DMS153 (cell line): ENCODE measurements at places on chromosomes 13 and 19.

DNA sequence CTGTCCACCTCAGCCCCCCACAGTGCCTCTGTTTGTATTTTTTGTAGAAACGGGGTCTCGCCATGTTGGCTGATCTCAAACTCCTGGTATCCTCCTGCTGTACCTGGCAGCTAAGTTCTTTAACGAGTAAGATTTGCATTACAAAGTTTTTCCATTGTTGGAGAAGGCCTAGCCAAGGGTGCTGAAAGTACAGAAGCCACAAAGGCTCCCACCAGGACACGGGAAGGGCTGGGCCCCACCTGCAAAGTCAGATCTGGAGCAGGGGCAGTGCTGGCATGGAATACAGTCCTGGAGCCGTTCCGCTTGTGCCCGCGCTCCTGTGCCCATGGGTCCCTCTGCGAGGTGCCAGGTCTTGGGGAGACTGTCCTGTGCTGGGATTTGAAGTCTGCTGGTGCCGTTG lies 12.1 kb downstream of the FZR1 start:
- DNase-seq: no peak

DNA sequence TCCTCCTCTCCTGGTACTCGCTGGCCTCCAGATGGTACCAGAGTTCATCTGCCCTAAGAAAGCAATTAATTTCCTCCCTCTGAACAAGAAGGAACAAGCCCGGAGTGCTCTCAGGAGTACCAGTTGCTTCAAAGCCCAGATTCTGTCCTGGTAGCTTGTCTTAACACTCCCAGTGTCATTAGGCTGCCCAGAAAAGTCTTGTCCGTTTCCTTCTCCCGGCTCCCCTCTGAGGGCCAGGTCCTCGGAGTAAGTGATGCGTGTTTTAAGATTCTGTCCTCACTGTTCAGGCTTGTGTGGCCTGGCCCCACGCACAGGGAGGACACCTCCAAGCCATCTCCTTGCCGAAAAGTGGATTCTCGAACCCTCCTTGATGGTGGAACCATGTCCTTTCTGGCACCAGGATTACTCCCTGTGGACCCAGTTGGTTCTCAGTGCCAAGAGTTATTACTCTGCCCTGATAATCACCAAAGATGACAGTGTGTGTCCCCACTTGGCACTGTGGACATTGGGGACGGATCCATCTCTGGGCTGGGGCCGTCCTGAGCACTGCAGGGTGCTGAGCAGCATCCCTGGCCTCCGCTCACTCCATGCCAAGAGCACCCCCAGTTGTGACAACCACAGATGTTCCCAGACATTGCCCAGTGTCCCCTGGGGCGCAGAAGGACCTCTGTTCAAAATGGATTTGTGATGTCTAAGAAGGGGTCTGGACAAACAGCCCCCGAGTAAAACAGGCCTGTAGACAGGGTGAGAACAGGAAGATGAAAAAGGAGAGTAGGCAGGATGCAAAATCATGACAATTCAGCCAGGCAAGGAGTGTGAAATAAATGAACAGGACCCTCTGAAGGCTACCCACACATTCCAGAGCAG lies 52.4 kb downstream of the RFX2 start:
- DNase-seq: no peak

DNA sequence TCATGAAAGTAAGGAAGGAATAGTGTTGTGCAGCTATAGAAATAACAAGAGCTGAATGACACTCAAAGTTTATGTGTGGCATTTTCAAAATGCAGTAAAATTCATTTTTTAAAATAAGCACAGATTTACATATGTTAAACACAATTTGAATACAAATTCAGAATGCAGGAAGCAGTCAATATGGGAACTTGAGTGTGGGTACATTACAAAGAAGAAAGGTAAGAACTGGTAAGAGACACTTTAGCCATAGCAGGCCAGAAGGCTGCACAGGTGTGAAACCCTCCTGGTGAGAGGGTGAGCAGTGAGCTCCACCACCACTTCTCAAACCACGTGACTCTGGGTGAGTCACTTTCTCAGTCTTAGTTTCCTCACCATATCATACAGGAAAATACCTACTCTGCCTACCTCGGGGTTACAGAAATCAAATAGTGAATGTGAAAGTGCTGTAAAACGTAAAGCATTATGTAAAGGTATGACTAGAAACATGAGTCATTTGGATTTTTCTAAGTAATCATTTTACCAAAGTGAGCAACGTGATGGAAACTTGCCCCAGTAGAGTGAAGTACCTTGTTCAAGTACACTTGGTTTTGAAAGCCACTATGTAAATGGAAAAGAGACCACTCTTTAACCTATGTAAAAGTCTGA lies 40.5 kb downstream of the USP12 start:
- DNase-seq: no peak

- DNase-seq: no peak
These were observed 81.6 kb downstream of the ESD start for GRCh38 chr13:46715363-46715762.

DNA sequence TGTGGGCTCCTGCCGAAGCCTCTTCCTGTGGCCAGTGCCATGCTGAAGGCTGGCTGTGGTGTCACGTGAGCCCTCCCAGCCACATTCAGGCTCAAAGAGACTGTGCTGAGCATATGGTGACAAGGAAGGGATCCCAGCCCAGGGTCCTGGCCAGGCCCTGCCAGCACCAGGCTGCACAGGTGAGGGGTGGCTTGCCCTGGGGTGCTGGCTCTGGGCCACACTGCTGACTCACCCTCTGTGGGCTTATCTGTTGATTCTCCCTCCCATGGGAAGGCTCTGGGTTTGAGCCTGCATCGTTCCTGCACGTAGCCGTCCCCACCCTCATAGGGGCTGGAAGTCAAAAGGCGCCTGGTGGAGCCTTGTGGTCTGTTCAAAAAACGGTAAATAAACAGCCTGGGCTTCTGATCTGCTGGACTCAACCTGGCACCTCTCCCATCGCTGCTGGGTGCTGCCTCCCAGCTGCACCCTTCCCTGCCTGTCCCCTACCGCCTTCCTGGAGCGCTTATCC lies 31.1 kb downstream of the DNM2 start:
- peak; percentile 97 for DNase-seq

- DNase-seq: no peak
These were observed 112.2 kb downstream of the FGF14 start for GRCh38 chr13:102289606-102290005.

- DNase-seq: no peak
These were observed 150.3 kb downstream of the IER2 start for GRCh38 chr19:13300421-13301030.

DNA sequence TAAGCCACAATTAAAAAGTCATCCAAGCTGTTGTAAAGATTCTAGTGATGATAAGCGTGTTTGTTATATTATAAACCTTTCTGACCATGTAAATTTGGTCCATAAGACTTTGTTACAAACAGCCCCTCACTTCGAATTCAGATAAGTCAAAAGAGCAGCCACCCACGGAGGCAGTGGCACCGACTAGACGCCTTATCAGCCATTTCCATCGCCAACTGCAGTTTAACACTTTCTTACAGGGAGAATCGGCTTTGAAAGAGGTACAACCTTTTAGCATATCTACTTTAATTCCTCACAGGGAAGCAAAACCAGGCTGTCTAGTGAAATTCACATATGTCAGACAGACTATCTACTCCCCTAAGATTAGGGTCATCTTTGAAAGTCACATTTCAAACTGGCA lies 47.5 kb downstream of the SOX21 start:
- no peak for DNase-seq

GRCh38 chr13:24682353-24682752 lies 2.1 kb downstream of the ATP12A start:
- DNase-seq: no peak

- no peak for DNase-seq
These were observed 852.7 kb upstream of the KLHL1 start for GRCh38 chr13:70960841-70961443.

GRCh38 chr19:46374536-46375475 lies 27.9 kb downstream of the PPP5C start:
- DNase-seq: no peak

DNA sequence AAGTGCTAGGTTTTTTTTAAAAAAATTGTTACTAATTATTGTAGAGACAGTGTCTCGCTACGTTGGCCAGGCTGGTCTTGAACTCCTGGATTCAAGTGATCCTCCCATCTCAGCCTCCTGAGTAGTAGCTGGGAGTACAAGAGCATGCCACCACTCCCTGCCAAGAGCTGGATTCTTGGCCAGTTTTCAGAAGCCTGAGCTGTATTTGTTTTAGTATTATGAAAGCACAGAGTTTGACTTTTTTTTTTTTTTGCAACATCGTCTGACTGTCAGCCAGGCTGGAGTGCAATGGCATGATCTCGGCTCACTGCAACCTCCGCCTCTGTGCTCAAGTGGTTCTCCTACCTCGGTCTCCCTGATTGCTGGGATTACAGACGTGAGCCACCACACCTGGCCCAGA lies 7.0 kb downstream of the ARMC6 start:
- DNase-seq: no peak

DNA sequence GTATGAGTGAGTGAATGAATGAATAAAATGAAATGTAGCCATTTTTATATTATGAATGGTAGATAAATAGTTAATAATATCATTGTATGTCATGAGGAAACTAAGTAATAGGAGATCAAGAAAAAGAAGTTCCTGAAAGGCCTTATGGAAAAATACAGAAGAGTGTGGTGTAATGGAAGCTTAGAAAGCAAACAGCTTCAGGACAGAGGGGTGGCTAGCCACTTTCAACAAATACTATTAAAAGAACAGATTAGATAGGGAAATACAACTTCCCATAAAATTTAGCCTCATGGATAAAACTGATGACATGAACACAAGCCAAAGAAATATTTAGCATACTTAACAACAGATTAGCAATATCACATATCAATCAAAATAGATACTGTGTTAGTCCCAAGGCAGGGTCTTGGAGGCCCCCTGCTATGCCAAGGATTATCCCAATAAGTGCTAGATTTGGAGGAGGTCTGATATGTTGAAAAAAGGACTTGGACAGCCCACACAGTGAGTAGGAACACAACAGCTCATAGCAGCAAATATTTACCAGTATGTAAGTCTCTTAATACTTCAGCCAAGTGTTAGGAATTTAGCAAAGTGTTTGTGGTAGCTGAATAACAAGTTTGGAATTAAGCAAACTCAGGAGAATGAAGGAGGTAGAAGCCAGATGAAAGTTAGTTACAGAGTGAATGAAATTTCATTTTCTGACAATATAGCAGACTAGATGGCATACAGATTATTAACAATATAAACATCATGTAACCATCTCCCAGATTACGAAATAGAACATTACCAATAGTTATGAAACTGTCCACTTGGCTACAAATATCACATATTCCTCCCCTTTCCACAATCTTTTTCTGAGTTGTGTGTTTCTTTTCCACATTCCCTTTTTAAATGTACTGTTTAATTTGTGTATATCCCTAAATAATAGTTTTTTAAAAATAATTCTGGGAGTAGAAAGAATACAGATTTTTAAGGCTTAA lies 1632.0 kb downstream of the PCDH9 start:
- DNase-seq: no peak

DNA sequence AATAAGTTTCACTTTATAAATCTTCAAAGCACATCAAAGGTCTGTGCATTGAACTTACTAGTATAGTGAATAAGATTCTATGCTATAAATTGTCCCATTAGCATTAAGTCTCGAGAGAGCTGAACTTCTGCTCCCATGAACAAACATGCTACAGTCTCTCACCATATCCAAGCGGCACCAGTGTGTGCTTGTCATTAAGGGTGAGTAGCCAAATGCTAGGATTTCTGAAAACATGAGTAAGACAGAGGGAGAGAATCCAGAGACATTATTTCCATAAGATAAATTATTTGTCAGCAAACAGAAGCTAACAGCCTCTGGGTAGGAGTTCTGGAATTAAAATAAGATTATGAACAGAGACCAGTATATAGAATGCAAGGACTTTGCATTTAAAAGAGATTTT lies 2882.5 kb downstream of the PCDH9 start:
- DNase-seq: no peak

- no peak for DNase-seq
These were observed 28.2 kb downstream of the CKM start for GRCh38 chr19:45294291-45295029.

DNA sequence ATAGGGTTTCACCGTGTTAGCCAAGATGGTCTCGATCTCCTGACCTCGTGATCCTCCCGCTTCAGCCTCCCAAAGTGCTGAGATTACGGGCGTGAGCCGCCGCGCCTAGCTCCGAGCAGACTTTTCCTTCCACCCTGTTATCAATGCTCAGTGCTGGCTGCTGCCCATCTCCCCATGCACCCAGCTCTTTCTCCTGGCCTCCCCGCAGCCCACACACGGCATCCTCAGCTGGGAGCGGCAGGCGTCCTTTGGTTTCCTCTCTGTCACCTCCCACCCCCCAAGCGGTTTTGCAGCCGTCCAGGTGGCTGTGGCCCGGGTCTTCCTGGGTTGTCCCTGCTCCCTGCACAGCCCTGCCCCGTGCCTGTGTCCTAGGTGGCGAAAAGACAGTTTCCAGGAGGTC lies 12.1 kb downstream of the PRR22 start:
- no peak for DNase-seq
